ENCODE measurements at places on chromosomes 16 and 17.
A peak's percentile ranks its signal among the peaks of the same experiment; 100 is the strongest.

GRCh38 chr17:39739885-39740356 is 2.2 kb downstream of the GRB7 start:
- DNase-seq = no peak

DNA sequence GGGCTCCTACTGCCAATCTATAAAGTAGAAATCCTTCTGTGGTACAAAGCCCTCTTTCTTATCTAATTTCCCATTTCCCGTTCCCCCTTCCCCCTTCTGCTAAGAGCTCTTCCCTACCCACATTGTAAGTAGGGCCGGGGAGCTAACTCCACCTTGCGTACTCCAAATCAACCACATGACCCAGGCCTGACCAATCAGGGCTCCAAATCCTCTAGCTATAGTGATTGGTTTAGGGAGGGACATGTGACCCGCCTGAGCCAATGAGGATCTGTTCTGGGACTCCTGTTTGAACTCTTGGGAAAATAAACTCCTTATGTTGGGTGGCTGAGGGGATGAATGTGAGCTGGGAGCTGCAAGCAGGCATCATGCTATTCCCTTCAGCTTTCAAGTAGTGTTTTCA is 40.9 kb upstream of the MEOX1 start:
- no peak for DNase-seq

DNA sequence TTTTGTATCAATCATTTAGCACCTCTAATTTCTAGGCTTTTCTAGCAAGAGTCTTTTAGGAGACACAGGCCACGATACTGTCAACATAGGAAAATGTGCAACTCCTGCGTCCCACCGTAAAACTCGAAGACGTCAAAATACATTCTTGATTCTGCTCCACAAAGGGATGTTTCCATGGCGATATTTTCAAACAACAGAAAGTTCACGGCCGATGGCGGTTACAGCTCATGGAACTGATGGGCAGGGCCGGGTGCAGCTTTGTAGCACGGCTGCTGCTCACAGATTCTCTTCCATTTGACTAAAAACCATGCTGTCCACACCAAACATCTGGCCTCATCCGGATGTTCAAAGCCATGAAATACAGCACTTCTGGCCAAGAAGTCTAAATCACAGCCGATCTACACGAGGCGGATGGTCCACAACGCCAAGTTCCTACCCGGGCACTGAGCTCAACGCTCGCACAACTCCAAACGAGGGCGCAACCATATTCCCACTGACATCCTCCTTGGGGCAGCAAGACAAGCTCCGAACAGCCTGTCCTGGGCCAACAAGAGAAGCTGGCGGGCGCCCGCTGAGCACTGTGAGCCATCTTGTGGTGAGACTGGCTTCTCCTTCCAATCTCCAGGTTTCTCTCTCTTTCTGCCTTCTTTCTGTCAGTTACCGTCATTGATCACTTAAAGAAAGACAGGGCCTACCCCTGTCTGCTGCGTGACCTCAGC is 79.8 kb downstream of the ZNF778 start:
- no peak for DNase-seq

GRCh38 chr16:51134269-51134812 is 16.7 kb downstream of the SALL1 start:
- DNase-seq = no peak

- DNase-seq = peak; percentile 24
These were observed 218.0 kb downstream of the NTN1 start for GRCh38 chr17:9239246-9239792.

GRCh38 chr16:15705064-15705565 is 55.1 kb downstream of the NDE1 start:
- DNase-seq = no peak

- peak; percentile 50 for DNase-seq
These were observed at the start of gene IL21R for GRCh38 chr16:27401768-27402568. Gene IL21R, plus strand, starts transcription at chr16:27402174. Its CDS starts 27,898 bp downstream, at chr16:27430072.

- DNase-seq = no peak
These were observed 168.8 kb upstream of the CHMP6 start for GRCh38 chr17:80822700-80823410.

DNA sequence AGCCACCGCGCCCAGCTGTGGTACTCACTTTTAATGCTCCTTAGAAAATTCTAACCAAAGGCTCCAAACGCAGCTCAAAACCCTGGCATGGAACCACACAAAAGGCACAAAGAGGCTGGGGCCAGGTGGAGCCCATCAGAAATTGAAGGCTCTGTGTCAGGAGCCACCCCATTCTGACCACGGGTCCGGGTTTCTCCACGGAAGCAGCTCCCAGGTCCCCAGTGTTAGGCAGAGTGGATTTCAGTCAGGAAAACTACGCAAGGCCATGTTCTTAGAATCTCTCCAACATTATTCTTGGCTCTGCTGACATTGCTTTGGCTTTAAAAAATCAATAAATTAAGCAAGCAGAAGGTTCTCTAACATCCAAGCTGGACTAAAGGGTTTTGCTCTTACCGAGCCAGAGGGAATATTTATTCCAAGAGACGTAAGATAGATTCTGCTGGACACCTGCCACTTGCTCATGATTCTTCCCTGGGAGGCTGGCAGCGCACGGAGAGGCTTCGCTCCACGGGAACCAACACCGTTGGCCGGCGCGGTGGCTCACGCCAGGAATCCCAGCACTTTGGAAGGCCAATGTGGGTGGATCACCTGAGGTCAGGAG is 93.5 kb downstream of the NXN start:
- peak; percentile 81 for DNase-seq
